Lung (tissue), 17 donors: ENCODE measurements at places on chromosomes 4 and X. TPM values are rescaled to one million over a fixed set of nuclear protein-coding genes. Genes with fewer than 3 reads are reported as not detected.

Gene TCEAL7
- total RNA-seq: 12.1 TPM

Gene PDZD4
- total RNA-seq: 3.6 TPM

Gene NRK
- 12.2 TPM for total RNA-seq

Gene TMEM271
- total RNA-seq: not detected

Gene TREX2
- 0.65 TPM for total RNA-seq

Gene ATP6AP2
- 103 TPM for total RNA-seq

Gene LPAR4
- 2.2 TPM for total RNA-seq

Gene CSTF2
- 18.5 TPM for total RNA-seq

Gene TCEAL2
- total RNA-seq: not detected

Gene SLC25A43
- total RNA-seq: 18.7 TPM

Gene MXD4
- total RNA-seq: 65.1 TPM

Gene MAP3K15
- total RNA-seq: 0.34 TPM

Gene PAGE1
- total RNA-seq: not detected
